ENCODE measurements at places on chromosomes 2 and 18. TPM values are rescaled to one million over a fixed set of nuclear protein-coding genes. Genes with fewer than 3 reads are reported as not detected.

DNA sequence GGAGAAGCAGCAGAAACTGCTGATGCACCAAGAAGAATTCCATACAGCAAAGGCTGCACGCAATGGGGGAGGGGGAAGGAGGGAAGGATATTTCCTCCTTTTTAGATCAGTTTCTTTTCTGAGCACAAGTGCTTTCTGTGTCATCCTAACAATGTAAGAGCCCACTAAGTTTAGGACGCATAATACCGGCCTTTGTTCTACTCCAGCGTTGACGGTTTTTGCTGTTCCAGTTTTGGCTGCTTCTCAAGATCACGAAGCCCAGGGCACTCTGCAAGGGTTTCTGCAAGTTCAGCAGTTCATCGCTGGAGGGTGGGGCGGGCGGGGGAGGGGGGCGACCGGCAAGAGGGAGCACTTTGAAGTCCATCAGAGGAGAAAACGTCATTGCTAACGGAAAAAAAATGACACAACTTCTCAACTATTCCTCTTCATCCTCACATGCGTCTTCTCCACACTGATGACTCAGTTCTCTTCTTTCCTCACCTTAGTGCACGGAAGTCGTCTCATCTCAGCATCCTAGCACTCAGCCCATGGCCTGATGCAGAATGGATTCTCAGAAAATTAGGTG, 8.7 kb downstream of the FAM178B start:
- H3K36me3 ChIP-seq: no peaks in the 10 kb centered on the region
- no peak overlapping the region for H3K27ac ChIP-seq
- no peaks in the 10 kb centered on the region for H3K27me3 ChIP-seq

Gene ZNF804A
- 0.20 TPM for polyA plus RNA-seq

Gene CXCR4
- polyA plus RNA-seq: 29.5 TPM

Gene CNRIP1
- polyA plus RNA-seq: 24.7 TPM

Gene CAPN13
- polyA plus RNA-seq: 0.05 TPM

Gene RAB6C
- 0.72 TPM for polyA plus RNA-seq

Gene DTNA
- polyA plus RNA-seq: 81.0 TPM

Gene ABCG5
- polyA plus RNA-seq: 0.10 TPM

Data from muscle of leg (tissue), 16 donors.